Common myeloid progenitor, CD34-positive (primary cell): ENCODE measurements at places on chromosomes 2 and 18.

- DNase-seq, result no peak
- no peak overlapping the region for H3K4me3 ChIP-seq
- peaks cover under 1% of the 10 kb centered on the region for H3K4me1 ChIP-seq
- no peak overlapping the region for H3K27ac ChIP-seq
- H3K36me3 ChIP-seq, result no peaks in the 10 kb centered on the region
Measured at GRCh38 chr2:33605056-33605455, 6.0 kb upstream of the FAM98A start.

GRCh38 chr18:33603454-33603853 is 25.4 kb downstream of the ASXL3 start:
- no peaks in the 10 kb centered on the region for H3K27me3 ChIP-seq
- no peak for DNase-seq
- no peaks in the 10 kb centered on the region for H3K36me3 ChIP-seq

DNA sequence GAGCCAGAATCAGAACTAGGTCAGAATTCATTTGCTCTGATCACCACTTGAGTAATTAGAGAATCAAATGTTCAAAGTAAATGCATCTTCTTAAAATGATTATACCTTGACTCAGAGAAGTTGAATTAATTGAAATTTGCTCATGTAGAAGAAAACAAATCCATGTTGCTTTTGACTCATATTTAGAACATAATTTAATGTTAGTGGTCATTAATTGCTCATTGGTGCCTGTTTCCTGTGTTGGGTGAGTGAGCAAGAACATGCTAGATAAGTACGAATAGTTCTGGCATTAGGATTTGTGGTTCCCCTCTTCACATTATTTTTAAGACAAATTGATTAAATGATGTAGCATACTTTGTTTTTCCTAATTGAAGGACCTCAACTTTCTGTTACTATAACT is 19.0 kb downstream of the ACVR2A start:
- no peaks in the 10 kb centered on the region for H3K27me3 ChIP-seq
- no peak overlapping the region for H3K4me3 ChIP-seq
- no peak overlapping the region for H3K27ac ChIP-seq
- DNase-seq, result no peak

DNA sequence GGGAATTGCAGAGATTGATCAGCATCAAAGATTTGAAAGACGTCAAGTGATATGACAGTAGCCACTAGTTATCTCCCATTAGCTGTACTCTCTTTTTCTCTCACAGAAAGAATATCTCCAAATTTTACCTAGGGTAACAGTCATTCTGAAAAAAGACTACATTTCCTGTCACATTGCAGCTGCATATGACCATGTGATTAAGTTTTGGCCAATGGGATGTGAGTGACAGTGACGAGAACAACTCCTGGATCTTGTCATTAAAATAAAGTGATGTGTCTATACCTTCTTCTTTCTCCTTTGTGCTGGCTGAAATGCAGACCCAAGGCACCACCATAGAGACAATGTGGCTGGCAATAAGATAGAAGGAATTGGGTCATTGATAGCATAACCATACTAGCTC is 10.5 kb upstream of the NEUROD1 start:
- no peaks in the 10 kb centered on the region for H3K36me3 ChIP-seq
- H3K27ac ChIP-seq, result no peak overlapping the region
- DNase-seq, result no peak
- H3K4me3 ChIP-seq, result no peak overlapping the region

GRCh38 chr2:237434866-237435311 is 20.9 kb upstream of the COL6A3 start:
- H3K27me3 ChIP-seq, result no peaks in the 10 kb centered on the region
- H3K4me3 ChIP-seq, result peak overlapping the region; percentile 4
- H3K27ac ChIP-seq, result peak overlapping the region; percentile 12
- no peaks in the 10 kb centered on the region for H3K36me3 ChIP-seq
- peak; percentile 87 for DNase-seq
- peaks cover 53% of the 10 kb centered on the region for H3K4me1 ChIP-seq

DNA sequence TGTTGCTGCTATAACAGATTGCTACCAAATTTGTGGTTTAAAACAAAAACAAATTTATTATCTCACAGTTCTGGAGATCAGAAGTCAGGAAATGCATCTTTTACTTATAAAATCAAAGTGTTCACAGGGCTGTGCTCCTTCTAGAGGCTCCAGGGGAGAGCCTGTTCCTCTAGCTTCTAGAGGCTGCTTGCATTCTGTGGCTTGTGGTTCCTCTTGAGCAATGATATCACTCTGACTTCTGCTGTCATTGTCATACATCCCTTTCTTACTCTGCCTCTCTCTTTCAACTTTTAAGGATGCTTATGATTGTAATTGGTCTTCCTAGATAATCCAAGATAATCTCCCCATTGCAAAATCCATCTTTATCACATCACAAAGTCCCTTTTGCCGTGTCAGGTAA is 6.1 kb upstream of the DCC start:
- H3K27ac ChIP-seq, result no peak overlapping the region
- no peaks in the 10 kb centered on the region for H3K4me1 ChIP-seq
- DNase-seq, result no peak

- no peaks in the 10 kb centered on the region for H3K27me3 ChIP-seq
- H3K27ac ChIP-seq, result no peak overlapping the region
- no peaks in the 10 kb centered on the region for H3K36me3 ChIP-seq
Measured at GRCh38 chr2:63735931-63736330, 105.8 kb upstream of the UGP2 start.

DNA sequence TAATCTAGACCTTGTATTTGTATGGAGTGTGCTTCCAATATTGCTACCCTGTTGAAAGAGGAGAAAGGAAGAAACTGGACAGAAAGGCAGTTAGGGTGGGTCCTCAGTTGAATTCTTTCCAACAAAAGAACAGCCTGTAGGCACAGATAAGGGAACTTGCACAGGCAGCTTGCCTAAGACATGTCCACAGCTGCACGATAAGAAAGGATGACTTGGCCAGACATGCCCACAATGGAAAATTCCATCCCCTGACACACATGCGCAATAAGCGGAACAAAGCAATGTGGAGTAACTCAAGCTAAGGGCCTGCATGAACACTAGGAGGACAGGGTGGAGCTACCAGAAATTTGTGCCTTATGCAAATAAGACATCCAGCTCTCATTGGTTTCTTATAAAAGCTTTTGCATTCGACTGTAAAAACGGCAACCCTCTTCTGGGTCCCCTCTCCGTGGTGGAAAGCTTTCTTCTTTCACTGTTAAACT is 1084.7 kb upstream of the NXPH2 start:
- no peaks in the 10 kb centered on the region for H3K36me3 ChIP-seq
- H3K4me3 ChIP-seq, result no peak overlapping the region
- no peaks in the 10 kb centered on the region for H3K27me3 ChIP-seq

- H3K27me3 ChIP-seq, result no peaks in the 10 kb centered on the region
- DNase-seq, result no peak
- H3K4me3 ChIP-seq, result no peak overlapping the region
- H3K4me1 ChIP-seq, result peaks cover 35% of the 10 kb centered on the region
- H3K36me3 ChIP-seq, result no peaks in the 10 kb centered on the region
Measured at GRCh38 chr2:43081131-43081765, 145.2 kb downstream of the ZFP36L2 start.
